ENCODE measurements at places on chromosomes 4 and X.

DNA sequence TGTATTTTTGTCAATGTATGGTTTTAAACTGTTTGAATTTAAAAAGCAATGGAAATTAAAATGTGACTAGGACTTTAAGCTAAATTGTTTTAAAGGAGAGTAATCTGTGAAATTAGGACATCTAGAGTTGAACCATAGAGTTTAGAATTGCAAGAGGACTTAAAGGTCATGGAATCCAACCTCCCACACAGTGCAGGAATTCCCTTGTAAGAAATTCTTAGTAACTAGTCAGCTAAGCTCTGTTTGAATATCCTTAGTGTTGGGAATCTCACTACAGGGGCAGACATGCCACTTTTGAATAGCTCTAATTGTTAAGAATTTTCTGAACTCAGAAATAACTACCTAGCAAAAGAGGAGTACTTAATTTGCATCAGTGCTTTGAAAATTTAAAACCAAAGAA lies 292.9 kb downstream of the IL1RAPL1 start:
- no peak for DNase-seq

GRCh38 chrX:96445531-96446065 lies 239.0 kb upstream of the DIAPH2 start:
- DNase-seq, result no peak

DNA sequence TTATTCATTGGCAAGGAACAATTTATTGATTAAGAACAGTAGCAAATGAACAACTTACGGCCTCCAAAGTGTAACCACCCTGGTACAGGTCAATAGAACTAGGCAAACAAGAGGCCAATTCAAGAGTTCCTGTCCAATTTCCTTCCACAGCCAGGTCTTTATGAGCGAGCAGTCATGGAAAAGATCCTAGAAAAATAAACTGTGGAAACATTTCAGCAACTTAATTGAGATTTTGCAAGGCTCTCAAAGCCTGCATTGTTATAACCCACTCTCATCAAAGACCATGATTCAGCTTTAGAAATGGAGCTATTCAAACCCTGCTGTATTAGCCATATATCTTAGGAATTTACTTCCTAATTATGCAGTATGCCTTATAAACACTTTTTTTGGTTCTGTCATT lies 43.6 kb downstream of the UNC5C start:
- no peak for DNase-seq

GRCh38 chr4:40303751-40304150 lies 31.4 kb upstream of the CHRNA9 start:
- DNase-seq, result no peak

DNA sequence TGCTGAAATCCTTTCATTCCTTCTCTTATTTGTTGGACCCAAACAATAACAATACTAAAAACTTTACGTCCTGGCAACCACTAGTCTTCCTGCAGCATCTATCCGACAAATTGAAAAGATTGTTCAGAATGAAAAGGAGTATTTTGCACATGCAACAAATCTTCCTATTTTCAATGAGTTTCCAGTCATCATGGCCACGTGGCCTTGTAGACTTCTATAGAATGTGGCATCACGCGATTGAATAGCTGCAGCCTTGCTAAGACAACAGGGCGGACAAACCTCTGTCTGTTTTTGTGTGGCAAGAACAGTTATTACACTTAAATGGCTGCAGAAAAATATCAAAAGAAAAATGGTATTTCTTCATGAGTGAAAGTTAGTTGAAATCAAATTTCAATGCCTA lies 297.9 kb upstream of the LCORL start:
- no peak for DNase-seq

DNA sequence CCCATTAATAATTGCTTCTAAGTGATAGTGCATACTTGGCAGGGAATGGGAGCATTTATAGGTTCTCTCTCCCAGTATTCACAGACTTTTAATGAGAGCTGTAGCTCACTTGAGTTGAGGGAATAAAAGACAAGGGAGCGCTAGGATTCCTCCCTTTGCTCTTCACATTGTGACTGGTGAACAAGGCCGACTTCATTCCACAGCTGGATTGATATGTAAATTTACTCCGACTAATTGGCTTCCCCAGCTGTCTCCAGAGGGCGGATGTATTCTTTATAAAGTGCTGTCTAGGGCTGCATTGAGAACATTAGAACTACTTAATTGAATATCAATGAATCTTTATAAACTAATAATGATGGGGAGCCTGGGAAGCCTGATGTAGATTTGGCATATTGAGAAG lies 63.4 kb downstream of the GPR50 start:
- DNase-seq, result no peak

- no peak for DNase-seq
Observed at GRCh38 chrX:150329868-150330267, 33.2 kb upstream of the MAMLD1 start.

- DNase-seq, result no peak
Observed at GRCh38 chrX:8310409-8310808, 139.3 kb upstream of the VCX2 start.

DNA sequence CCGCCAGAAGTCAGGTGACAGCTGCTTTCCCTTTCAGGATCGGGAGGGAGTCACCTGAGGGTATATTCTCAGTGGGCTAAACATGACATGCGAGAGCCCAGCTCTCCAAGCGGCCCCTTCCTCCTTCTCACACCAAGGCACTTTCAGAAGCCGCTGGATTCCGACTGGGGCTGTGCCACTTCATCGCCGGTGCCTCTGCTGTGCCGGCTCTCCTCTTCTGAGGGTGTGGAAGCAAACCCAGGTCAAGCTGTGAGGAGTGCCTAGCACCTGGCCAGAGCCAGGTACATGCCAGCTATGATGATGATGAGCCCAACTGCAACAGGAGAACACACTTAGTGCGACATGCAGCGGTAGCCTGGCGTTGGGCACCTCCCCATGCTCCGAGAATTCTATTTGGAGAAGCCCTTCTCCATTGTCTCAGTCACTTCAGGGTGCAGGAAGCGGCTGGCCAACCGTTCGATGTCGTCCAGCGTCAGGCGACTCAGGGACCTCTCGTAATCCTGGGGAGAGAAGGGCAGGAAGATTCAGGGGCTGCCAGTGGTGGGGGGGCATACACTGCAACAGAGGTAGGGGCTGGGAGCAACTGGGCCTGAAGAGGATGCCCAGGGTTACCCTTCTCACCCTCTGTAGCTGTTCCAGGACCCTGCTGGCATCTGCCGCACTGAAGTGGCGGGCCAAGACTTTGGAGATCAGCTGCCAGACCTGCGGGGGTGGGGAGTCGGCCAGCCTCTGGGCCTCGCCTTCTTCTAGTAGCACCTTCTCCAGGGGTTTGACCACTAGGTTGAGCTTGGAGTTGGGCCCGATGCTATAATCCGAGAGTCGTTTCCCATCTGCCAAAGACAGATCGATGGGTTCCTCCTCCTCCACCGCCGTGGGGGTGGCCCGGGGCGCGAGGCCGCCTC lies 1.0 kb downstream of the UBL4A start:
- DNase-seq, result peak; percentile 64

DNA sequence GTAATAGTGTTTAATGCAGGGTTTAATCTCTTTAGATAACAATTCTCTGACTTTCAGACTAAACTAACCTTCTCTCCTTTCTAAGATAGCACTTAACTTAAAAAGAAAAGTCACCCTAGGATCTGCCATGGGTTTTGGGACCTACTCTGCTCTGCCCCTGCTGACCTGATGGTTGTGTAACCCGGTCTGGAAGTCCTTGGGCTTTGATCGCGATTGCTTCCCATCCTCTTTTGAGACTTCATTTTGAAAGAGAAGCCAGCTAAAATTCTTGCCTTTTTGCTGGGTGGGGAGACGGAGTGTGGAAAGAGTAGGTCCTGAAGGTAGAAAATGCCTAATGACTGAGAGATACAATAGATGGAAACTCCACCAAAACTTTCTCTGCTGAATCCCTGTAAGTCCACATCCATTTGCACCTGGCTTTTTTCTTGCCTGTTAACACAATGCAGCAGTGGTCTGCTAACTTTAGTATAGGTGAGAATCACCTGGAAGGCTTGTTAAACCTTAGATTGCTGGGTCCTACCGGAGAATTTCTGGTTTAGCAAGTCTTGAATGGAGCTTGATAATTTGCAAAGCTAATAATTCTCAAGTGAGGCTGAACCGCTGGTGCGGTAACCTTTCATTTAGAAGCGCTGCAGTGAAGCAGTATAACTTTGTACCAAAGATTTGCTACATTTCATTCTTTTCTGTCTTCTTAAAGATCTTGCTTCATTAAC lies 45.6 kb upstream of the CCSER1 start:
- no peak for DNase-seq

GRCh38 chr4:8740666-8741395 lies 130.8 kb downstream of the HMX1 start:
- no peak for DNase-seq

- DNase-seq, result no peak
Observed at GRCh38 chr4:150525321-150525868, 56.6 kb upstream of the MAB21L2 start.

- no peak for DNase-seq
Observed at GRCh38 chr4:182113779-182114178, 129.4 kb upstream of the TENM3 start.

DNA sequence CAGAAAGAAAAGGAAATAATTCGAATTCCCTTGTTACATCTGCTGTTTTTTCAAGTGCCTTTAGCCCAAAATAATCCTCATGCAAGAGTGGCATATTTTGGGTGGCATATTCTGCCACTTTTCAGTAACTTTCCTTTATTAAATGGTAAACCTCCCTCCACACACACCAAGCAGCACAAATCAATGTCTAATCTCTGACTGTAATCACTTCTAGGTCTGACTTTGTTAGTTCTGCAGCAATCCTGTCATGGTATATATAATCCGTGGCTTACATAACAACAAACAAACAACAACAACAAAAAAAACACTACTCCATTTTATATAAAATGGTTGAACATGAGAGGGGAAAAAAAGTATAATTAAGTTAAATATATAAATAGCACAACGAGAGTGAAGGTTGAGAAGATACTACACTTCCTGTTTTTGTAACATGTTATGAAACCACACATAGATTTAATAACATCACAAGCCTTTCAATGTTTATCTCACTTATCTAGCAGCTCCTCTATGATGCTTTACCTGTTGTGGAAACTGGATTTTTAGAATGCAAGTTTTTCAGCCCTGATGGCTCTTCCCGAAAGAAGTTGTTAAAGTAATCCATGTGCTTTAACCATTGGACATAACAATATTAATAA lies 715.4 kb downstream of the GRXCR1 start:
- no peak for DNase-seq

GRCh38 chr4:12499693-12500092 lies 984.4 kb downstream of the RAB28 start:
- DNase-seq, result no peak

- DNase-seq, result no peak
Observed at GRCh38 chrX:47960406-47960805, 43.4 kb downstream of the ZNF182 start.

DNA sequence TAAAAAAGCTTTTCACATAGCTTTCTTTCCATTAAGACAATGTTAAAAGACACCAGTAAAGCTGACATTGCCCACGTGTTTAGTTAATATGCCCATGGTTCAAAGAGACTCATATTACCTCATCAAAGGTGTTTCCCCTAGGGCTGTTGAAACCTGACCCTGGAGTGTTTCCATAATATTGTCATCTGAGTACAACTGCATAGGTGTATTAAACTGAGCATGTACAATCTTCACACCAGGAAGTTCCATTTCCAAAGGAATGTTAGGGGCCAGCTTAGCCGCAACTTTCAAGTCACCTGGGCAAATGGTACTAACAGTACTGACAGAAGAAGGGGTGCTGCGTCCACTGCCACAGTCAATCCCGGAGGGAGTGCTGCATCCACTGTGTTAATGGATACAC lies 27.1 kb downstream of the PDLIM3 start:
- no peak for DNase-seq

DNA sequence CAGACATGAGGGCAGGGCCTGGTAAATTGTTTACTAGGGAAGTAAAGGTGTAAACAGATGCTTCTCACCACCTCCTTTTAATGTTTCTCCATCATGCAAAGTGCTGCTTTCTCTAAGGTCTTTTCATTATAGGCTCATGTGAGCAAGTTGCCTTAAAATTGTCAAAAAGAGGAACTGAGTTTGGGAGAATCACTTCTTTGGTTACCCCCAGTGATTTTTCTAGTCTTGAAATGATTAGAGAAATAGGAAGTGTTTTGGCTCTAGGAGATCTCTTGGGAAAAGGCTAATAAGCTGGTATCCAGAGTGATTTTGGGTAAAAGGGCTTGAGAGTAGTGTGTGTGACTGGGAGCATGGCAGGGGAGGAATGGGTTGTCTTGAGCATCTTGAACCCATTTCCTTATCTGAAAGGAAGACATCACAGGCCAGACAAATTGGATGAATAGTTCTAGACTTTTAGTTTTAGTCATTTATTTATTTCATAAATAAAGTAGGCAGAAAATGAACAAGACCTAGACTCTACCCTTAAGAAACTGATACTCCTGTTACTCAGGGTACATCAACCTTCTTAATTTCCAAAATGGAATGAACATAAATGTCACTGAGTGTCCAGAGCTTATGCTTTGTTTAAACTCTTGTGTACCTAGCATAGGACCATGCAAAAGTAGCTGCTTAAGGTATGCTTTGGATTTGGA lies 14.2 kb downstream of the GRPR start:
- no peak for DNase-seq

DNA sequence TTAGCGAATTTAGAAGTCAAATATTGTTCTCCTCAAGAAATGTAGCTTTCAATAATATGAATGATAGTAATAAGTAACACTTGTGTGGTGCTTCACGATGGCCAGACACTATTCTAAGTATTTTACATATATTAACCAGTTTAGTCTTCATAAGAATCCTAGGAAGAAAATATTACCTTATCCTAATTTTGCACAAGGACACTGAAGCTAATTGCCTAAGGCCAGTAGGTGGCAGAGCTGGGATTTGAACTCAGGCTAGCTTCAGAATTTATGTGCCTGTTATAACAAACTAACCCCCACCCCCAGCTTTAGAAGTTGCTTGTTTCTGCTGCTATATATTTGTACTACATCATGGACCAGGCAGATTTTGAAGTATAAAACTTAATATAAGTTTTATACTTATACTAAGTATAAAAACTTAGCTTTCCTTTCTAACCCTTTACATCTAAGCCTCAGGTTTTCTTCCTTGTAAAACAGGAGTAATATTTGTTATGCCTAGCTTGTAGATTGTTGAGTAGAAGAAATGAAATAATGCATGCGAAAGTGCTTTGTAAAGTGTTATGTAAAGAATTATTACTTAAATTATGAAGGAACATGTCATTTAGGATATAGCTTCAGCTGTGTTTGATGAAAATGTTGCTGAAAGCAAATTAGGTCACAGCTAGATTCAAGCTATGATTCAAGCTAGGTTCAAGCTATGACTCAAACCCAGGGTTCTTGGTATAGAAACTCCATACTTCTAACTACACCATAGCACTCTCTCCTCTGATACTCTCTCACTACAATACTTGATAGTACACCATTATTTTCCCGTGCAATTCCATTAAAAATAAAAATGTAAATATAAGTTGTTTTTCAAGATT lies 4.2 kb upstream of the CDS1 start:
- peak; percentile 46 for DNase-seq

DNA sequence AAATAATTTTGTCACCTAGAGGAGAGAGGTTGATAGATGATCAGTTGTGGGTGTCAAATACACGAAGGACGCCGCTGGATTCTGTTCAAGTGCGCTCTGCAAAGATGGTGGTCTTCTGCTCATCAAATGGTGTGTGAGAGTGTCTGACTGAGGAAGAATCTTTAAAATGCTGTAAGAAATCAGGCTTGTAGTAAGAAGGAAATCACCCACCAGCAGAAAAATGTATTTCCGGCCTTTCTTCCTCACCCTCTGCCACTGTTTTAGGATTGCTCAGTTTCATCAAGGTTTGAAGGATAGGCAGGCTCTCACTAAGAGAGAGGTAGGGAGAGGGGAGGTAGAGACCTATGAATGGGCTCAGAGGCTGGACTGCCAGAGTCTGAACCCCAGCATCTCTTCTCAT lies 28.7 kb downstream of the RHOH start:
- no peak for DNase-seq
